ENCODE measurements at places on chromosomes 5 and 9.

- DNase-seq, result no peak
Observed at GRCh38 chr9:28319981-28320380, 746.7 kb upstream of the C9orf72 start.

DNA sequence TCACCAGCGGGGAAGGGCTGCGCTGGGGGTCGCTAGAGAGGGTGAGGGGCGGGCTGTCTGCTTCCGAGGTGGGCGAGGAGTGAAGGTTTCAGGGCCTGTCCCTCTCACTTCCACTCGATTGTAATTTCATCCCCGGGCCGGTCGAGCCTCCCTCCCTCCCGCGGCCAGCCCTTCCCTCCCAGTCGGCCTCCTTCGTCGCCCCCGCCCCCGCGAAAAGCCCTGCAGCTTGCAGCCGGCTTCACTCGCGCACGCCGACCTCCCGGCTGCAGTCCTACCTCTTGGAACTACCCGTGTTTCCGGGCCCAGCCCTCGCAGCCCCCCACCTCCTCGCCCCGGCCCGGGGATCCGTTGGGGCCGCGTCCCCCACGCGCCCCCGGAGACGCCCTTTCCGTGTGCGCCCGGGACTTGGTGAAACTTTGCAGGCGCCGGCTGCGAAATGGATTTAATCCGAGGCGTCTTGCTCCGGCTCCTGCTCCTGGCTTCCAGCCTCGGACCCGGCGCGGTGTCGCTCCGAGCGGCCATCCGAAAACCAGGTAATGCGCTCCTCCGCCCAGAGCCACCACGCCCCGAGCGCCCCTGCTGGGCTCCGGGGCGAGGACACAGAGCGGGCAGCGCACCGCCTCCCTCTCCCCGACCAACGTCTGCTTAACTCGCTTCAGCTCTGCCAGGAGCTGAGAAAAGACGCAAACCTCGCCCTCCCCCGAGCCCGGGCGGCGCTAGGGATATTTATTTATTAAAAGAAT, at the start of gene EGFLAM:
Gene EGFLAM, plus strand, starts transcription at position 241 of the 743 bp plus-strand sequence. Its CDS starts 196 bp downstream, at position 437.
- no peak for DNase-seq

DNA sequence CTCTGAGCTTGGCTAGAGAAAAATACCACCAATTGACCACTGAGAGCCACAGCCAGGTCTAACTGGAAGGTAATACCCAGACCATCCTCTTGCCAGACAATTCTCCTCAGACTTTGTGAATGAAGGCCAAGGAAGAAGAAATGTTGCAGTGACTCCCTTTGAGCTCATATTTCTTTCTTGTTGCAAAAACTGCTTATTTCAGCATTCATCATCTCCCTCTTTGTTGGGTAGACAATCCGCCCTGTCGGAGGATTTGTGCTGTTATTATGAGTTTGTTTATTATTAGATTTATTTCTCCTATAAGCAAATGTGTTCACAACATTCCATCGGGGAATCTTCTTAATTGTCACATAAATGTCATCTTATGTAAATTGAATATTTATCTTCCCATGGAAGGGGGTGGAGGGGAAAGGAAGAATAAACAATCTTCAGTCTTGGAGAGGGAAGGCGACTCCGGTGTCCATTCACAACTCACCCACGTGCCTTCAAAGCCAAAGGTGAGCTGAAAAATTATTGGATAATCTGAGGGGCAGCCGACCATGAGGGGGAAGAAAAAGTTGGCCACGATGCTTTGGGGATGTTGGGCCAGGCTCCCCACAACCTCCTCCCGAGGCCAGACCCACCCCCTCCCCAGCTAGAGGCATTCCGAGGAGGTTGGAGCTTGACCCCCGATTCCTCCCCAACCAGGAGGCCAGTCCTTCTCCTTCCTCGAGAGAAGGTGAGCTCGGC, 1.8 kb upstream of the JADE2 start:
- no peak for DNase-seq

DNA sequence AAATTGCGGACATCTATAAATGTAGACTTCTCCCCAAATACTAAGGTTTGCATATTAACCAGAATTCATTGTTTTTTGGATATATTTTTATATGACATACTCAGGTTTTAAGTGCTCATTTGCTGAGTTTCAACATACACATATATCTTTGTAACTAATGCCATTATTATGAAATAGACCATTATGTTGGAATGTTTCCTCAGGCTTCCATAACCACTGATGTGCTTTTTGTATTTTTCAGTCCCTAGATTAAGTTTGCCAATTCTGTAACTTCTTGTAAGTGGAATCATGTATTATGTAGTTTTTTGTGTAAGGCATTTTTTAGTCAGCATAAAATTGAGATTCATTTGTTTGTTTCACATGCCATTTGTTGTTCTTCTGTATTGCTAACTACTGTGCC, 32.1 kb downstream of the HSPA4 start:
- no peak for DNase-seq

- DNase-seq, result no peak
Observed at GRCh38 chr9:94656200-94656599, 16.9 kb upstream of the FBP1 start.

DNA sequence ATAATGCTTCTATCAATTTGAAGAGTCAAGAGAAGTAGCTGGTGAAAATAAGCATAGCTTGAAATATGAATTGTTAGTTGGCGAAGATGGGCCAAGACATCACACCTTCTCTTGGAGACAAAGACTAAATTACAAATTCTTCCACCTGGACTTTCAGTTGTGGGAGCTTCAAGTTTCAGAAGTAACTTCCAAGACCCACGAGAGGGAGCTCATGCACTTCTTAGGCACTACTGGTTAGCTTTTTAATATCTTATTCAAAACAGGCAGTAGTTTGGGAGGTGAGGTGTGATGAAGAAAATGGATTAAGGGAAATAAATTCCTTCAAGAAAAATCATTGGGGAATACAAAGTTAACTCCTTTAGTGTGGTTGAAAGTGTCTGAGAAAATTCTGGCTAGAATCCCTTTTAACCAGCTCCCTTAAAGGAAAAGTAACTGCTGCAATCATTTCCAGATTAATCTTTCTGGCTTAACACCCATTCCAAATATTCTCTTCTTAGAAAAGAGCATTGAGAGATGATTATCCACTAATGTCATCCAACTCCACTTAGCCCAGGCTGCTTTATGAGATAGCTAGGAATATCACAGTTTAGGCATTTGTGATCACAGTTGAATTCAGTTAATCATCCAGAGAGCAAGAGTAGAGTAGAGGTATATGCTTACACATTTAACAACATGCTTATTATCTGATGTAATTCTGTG, 139.5 kb upstream of the DMRTA1 start:
- no peak for DNase-seq

GRCh38 chr5:72426019-72426418, 81.2 kb downstream of the ZNF366 start:
- DNase-seq, result no peak

DNA sequence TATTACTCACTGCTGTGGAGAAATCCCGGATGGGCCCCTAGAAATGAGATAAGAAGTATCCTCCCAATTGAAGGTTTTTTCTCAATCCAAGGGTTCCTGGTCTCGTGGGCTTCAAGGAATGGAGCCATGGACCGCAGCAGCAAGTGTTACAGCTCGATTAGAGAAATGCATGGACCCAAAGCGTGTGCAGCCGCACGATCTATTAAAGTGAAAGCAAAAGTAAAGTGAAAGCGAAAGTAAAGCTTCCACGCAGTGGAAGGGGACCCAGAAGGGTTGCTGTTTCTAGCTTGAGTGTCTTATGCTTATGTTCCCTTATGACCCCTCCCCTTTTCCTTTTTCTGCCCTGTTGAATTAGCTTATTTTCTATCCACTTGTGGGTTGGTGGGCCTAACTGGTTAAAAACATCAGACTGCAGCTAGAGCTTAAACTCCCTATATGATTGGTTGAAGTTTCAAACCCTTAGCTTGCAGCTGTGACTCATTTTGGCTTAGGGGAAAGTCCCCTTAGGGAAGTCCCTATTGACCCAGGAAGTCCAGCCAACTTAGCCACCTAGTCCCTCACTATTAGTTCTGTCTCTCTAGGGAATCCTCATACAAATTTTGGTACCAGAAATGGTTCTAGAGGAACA, 1111.8 kb downstream of the TAF11L14 start:
- DNase-seq, result no peak

- no peak for DNase-seq
Observed at GRCh38 chr5:88666761-88667495, 216.1 kb downstream of the MEF2C start.

GRCh38 chr9:113929634-113930389, 53.7 kb downstream of the ZNF618 start:
- DNase-seq, result no peak

DNA sequence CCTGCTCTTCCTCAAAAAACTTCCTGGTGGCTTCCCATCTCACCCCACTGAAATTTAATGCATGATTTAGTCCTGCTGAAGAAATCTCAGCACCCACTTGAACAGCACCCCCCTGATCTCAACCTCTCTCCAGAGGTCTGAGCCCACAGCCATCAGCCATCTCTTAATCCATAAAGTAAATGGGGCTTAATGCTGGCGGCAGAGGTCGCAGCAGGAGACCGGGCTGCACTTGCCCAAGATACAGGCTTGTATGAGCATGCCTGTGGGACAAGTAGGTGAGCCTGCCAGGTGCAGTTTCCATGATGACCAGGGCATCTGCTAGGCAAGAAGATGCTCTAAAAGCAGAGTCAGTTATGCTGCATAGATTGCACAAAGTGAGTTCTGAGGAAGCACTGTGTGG, 52.4 kb upstream of the CTXN3 start:
- no peak for DNase-seq

GRCh38 chr5:155651-156410, 35.5 kb upstream of the LRRC14B start:
- no peak for DNase-seq

- DNase-seq, result no peak
Observed at GRCh38 chr9:137256856-137257255, 1.7 kb downstream of the NELFB start.

- no peak for DNase-seq
Observed at GRCh38 chr9:70043689-70044489, at the start of gene MAMDC2. Gene MAMDC2 (plus strand): TSS chr9:70043848. CDS start chr9:70044198, 350 bp downstream.

DNA sequence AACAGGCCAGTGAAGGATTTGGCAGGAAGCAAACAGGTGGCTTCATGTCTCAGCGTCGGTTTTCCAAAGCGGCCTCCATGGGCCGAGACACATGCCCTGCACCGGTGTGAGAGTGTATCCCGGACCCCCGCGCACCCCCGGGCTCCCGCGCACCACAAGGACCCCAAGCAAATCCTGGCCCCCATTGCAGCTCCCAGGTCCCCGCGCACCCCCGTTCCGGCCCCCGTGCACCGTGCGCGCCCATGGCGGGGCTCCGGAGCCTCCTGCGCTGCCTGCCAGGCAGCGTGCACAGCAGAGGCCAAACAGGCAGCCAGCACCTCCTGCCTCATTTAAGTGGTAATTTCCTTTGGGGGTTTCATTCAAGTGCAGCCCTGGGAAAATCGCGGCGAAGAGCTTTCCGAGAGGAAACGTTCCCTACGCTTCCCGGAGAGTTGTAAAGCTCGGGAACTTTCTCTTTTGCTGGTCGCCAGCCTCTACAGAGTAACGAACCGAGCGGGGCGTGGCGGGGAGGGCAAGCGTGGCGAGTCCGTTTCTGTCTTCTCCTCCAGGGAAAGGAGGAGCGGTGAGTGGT, 145.5 kb upstream of the SLC24A2 start:
- DNase-seq, result no peak

GRCh38 chr9:128117613-128118471, 9.7 kb downstream of the PTGES2 start:
- no peak for DNase-seq
